Stimulated activated CD8-positive, alpha-beta memory T cell treated with anti-CD3 and anti-CD28 coated beads, Interleukin-4, amount 100 ng/mL, for 24 hours (primary cell): ENCODE measurements at places on chromosomes 12 and 14.

GRCh38 chr14:29906256-29906870 lies 21.3 kb downstream of the PRKD1 start:
- no peak for DNase-seq

DNA sequence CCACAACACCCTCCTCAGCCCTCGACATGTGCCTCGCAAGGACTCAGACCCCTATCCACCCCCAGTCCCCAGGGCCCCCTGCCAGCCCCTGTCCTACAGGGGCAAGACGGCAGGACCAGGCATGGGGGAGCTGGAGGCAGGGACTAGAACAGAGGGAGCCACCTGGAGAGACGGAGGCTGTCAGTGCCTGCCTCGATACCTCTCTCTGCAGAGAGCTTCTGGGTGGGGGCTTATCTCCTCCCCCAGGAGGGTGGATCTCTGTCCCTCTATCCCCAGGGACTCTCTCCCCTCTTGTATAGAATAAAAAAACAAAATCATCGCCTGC lies 2.0 kb upstream of the CPNE6 start:
- DNase-seq = no peak

DNA sequence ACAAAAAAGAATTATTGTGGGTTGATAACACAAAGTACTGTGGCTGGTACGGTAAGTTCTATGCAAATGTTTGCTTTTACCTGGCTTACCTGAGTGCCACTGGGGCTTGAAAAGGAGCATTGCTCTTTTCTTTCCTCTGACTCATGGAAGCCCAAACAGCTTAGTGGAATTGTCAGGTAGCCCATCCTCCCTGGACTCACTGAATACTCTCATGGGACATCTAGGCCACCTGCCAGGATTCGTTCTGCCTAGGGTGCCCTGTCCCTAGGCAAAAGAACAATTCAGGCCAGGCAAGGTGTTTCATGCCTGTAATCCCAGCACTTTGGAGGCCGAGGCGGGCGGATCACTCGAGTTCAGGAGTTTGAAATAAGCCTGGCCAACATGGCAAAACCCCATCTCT lies 22.5 kb upstream of the YAF2 start:
- DNase-seq = no peak

DNA sequence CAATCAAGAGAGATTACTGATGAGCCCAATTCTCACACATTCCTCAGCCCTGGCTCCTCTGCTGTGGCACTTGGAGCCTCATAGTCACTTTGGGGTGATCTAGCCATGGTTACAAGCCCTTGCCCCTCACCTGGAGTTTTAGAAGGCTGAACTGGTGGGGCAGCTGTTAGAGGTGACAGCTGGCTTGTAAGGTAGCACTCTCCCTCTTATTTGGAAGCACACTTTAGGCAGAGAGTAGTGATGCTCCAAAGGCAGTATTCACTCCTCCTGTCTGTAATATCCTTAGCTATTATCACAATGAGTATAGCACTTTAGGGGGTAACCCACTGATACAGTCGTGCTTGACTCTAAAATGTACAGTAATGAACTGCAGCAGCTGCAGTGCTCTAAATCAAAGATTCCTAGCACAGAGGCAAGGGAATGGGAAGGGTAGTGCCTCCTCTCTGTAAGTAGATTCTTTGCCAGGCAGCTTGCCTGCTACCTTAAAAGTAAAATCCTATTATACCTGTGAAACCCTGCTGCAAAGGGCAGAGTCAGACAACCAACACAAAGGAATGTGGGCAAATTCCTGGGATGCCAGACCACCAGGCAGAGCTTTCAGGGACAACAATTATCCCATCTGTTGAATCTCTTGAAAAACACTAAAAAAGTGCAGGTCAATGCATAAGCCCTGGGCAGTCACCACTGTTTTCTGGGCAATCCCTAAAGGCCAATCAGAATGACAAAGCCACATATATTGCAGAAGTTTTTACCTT lies 336.3 kb downstream of the NOVA1 start:
- DNase-seq = no peak

DNA sequence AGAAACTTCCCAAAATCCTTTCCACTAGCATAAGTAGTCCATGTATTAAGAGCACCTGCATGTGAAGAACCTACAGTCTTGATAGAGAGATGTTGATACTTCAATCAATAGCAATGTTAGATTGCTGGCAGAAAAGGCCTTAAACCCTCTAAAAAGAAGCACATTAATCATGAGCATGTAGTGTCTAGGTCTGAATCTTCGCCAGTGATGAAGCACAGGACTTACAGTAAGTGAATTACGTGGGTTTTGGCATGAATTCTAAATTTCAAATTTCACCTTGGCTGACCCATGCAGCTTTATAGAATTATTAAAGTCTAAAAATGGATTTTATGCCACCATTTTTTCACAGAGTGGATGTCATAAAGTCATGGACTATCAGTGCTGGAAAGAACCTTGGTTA lies 791.6 kb upstream of the NOVA1 start:
- no peak for DNase-seq

GRCh38 chr14:104532191-104532555 lies 47.4 kb upstream of the C14orf180 start:
- DNase-seq = no peak

GRCh38 chr12:38159591-38160317 lies 156.8 kb upstream of the ALG10B start:
- DNase-seq = no peak

DNA sequence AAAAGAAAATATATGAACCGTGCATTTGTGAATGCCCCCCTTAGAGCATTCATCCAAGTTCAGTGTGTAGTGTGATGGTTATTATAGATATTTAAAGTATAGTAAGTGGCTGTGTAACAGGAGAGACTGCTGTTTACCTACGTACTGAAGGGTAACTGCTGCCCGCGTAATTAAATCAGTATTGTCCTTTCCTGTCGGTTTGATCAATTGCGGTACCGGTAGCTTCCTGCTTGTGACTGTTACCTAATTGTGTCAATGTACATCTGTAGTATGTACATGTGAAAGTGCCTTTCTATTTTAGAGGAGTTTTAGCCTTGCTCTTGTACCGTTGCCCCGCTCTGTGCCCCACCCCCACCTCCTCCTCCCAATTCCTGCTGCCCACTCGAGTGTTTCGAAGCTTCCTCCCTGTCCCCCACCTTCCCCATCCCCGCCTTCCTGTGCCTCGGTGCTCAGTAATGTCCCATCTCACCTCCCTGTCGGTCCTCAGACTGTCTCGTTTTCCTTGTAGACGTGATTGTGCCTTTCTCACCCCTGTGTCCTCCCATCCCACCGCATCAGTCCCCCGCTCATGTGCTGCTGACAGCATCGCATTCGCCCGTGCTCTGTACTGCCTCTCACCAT lies 75.0 kb downstream of the KICS2 start:
- no peak for DNase-seq

GRCh38 chr12:88566430-88566829 lies 13.8 kb downstream of the KITLG start:
- no peak for DNase-seq

GRCh38 chr12:58914457-58914856 lies 5.8 kb downstream of the LRIG3 start:
- no peak for DNase-seq

DNA sequence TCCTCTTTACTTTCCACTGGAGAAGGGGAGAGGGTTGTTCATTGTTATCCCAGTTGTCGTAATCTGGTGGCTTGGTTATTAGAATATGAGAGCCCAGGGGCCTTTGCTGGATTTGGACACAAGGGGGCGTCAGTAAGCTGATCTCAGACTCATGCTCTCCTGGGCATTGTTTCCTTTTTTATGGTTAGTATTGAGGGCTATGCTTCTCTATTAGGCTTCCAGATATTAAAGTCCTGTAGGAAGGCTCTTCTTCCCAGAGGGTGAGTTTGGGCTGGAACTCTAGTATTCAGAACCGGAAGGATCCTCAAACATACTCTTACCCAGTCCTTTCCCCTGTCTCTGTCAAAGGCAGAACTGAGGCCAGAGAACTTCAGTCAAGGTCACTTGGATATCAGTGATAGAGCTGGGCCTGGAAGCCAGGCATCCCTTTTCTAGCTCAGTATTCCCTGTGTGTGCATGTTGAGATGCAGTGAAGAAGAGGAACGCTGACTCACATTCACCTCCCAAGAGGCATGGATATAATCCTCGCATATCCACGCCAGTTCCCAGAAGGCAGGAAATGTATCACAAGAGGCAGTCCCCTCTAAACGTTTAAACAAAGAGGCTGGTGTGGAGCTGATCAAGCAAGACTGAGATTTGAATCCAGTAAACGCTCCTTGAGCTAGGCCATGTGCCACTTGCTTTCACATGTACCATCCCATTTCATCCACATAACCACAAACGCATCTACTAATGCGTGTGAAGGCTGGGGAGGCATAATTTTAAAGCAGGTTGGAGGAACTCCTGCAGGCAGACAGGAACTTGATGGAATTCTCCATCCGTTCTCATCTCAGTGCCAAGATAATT lies 41.6 kb downstream of the UBE3B start:
- DNase-seq = peak; percentile 37
